Jurkat, Clone E6-1 (cell line): ENCODE measurements at places on chromosomes 16 and 17.

DNA sequence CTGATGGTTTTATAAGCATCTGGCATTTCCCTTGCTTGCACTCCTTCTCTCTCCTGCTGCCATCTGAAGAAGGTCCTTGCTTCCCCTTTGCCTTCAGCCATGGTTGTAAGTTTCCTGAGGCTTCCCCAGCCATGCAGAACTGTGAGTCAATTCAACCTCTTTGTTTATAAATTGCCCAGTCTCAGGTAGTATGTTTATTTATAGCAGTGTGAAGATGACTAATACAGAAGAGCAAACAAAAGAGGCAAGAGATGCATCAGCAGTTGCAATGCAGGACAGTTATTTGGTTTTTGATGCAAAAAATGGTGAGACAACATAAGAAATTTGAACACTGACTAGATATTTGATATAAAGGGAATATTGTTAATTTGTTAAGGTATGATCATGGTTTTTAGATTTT, 16.8 kb downstream of the TMEM100 start:
- DNase-seq = no peak

DNA sequence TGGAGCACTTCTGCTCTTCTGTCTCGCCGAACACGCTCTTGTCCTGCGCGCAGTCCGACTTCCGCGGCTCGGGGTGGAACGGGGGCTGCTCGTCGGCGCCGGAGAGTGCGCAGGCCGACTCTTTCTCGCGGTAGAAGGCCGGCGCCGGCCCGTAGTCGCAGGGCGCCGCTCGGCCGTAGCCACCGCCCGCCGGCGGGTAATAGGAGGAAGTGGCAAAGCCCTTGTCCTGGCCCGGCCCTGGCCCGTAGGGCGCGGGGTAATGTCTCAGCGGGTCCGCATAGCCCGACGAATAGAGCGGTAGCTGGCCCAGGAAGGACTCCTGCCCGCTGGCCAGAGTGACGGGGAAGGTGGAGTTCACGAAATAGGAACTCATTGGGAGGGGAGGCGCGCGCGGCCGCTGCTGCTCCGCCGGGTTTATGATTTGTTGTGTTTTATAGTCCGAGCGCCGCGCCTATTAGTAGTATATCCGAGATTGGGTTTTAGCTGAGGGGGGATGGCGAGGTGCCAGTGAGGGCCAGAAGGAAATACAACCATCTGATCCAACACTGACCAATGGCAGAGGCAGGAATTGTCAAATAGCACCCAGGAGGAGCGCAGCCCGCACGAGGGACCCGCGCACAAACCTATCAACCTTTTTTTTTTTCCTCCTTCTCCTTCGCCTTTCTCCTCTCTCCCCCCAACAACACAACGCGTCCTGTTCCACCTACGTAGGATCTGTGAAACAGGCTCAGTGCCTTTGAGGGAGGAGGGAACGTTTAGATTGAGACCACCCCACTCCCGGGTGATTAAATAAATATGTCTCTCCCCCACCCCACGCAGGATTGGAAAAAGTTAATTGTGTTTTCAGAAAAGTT, 4.4 kb upstream of the HOXB5 start:
- no peak for DNase-seq

GRCh38 chr17:20981046-20981920, 61.5 kb downstream of the USP22 start:
- DNase-seq = no peak

DNA sequence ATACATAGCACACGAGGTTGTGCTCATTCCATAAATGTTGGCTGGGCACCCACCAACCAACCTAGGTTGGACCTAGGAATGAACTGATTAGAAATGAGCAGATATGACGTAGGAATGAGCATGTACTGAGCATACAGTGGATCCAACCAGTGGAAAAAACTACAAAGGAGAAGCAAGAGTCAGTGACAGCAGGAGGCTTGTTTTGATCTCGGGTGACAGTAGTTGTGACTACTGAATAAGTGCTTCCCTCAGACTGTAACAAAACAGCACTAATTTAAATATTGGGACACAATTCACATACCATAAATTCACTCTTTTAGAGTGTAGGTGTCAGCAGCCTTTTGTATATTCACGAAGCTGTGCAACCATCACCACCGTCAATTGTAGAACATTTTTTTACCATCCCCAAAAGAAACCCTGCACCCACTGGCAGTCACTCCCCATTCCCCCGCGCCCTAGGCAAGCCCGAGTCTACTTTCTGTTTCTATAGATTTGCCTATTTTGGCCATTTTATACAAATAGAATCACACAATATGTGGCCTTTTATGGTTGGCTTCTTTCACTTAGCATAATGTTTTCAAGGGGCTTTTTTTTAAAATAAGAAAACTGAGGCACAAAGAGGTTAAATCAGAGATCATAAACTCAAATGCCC, 7.0 kb downstream of the VAC14 start:
- no peak for DNase-seq

GRCh38 chr16:88721236-88721635, 14.9 kb downstream of the CTU2 start:
- no peak for DNase-seq

DNA sequence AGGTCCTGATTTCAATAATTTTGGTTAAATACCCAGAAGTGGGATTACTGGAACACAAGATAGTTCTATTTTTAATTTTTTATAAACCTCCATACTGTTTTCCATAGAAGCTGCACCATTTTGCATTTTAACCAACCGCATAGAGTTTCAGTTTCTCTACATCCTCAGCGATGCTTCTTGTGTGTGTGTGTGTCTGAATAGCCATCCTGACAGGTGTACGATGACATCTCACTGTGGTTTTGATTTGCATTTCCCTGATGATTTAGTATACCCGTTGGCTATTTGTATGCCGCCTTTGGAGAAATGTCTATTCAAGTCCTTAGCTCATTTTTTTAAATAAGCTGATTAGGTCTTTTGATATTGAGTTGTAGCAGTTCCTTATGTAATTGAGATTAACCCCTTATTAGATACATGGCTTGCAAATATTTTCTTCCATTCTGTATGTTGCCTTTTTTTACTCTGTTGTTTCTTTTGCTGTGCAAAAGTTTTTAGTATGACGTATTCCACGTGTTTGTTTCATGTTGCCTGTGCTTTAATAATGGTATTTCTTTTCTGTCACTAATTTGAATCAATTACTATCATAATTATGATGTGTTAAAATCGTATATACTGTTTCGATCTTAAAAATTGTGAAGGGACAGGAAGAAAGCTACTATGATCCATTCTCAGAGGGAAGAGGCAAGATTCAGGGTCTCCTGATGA, 227.2 kb upstream of the MON1B start:
- DNase-seq = no peak

DNA sequence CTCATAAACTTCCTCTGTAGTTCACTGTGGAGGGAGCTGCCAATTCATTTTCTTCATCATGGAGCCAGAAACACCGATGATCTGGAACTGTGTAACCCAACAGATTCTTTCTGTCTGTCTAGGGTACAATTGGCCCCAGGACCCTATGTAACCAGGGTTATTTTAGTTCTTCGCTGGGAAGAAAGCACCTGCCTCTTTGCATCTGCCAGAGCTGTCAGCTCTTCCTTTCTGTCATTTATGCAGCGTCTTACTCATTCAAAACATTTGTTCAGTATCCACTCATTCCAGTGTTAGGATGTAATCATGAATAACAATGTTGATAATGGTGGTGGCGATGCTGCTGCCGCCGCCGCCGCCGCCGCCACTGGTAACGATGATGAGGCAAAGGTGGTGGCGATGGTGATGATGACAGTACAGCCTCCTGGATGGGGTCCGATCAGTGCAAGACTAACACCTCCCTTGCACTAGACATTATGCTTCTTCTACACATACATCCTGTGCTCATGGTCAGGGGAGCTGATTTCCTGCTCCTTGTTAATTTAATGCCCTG, 46.1 kb downstream of the IRX5 start:
- DNase-seq = no peak

DNA sequence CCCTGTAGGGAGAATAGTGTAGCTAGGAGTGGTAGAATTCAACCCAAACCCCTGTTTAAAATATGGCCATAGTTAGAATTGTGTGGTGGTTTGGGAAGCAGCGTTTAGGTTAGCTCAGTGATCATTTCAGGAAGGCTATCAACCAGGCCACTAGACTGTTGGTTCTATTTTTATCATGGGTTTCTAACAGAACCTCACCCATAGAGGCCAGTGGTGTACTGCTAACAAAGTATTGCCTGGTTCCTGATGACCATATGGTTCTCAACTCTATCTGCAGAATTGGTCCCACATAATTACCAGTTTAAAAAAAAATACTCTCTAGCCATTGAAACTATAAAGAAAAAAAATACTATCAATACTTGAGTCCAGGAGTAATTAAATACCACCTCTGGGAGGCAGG, 70.5 kb upstream of the RASL10B start:
- no peak for DNase-seq

DNA sequence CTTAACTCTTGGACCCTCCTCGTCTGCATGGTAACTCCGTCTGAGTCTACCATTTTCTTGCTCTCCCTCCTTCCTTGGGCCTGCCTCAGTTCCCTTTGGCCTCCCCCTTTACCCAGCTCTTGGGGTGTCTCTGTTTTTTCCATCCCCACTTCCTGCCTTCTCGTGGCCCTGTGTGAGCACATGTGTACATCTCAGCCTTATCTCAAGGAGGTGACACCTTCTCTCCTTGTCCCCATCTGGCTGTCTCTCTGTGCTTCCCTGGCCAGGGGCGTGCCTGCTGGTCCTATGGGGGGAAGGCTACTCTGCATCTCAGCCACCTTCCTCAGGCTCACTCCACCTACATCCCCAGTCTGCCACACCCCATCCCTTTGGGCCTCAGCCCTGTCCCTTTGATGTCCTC, 6.6 kb downstream of the CTF1 start:
- DNase-seq = peak; percentile 34

GRCh38 chr17:42274253-42274542, 2.0 kb downstream of the STAT5B start:
- DNase-seq = no peak
